HCEC 1CT (cell line): ENCODE measurements at places on chromosomes 7 and 10.
A peak's percentile ranks its signal among the peaks of the same experiment; 100 is the strongest.

GRCh38 chr7:101146-102046 is 91.0 kb upstream of the FAM20C start:
- peak; percentile 84 for DNase-seq

GRCh38 chr10:49144058-49144720 is 10.4 kb upstream of the FAM170B start:
- DNase-seq = no peak

DNA sequence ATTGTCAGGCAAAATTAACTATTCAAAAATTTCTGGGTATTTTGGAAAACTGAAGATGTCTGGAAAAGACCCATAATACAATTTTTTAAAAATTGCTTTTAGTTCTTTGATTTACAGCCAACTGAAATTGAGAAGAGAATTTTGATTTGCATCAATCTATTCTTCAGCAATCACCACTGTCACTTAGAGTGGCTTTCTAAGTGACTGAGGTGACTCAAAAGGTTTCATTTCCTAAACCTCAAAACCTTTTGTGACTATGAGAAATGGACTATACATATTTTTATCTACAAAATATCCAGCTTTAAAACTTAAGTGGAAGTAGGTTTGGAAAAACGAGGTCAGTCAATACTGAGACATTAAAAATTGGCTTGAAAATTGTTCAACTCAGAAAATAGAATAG is 60.0 kb downstream of the ENO4 start:
- DNase-seq = no peak

DNA sequence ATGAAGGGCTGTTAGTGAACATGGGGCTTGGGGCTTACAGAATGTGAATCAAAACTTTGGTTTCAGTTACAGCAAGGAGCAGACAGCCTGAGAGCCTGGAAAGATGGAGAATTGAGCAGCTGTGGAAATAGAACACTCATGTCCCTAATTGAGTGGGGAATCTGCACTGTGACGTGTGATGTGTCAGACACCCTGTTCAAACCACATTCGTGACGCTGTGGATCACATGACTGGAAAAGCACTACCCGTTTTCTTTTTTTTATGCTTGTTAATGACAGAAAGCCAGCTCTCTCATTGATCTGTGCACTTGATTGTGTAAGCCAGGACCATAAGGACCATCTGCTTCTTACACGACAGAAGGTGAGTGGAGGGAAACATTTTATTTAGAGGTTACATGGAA is 15.1 kb upstream of the TBX20 start:
- no peak for DNase-seq

DNA sequence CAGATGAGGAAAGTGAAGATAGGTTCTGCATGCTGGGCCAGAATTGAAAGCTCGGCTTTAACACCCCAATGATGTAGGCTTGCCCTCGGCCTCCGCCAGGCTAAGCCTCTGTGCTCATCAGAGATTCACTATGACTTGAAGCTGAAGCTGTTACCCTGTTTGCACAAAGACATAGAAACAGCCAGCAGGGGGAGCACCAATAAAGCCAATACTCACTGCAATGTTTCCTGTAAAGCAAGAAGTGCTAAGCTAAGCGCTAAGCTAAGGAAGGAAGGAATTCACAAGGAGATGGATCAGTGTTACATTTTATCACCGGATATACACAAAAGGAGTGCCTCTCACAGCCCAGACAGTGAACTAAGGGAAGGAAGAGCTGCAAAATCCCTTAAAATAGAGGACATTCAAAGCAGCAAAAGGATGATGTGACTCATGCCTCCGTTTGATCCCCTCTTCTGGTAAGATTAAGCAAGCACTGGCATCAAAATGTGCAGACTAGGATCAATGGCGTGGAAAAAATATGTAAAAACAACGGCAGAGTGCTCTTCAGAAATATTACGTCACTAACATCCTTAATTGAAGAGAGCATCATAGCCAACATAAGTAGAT is 153.8 kb downstream of the COBL start:
- peak; percentile 76 for DNase-seq

DNA sequence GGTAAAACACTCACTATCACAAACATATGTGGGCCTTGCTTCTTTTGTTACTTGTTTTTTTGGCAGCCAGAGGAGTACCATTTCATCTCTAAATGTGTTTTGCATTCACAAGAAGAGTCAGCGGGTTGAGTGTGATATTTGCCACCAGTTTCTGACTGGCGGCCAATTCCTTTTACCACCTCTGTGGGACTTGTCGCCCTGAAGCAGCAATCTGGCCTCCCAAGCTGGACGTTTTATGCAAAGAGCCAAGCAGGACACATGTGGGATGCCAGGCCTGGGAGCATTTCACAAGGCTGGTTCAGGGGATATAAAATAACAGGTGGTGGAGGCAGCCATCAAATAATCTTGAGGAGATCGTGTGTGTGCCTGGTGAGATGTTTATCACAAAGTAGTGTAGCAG is 61.8 kb upstream of the TRIL start:
- DNase-seq = no peak

DNA sequence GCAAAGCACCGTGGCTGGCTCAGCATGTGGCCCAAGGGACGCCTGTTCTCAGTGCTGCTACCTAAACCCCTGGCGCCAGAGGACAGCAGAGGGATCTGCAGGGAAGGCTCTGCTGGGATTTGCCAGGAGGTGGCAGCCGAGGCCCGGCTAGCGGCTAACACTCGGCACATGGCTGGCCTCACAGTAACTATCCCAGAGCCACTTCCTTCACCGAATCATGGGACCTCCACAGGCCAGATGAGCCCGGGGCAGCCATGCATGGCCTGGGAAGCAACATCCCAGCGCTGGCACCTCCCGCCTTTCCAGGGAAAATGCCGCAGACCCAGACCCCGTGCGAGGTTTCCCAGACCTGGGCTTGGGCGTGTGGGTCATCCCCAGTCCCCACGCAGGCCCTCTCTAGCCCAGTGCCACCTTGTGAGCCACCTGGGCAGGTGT is 36.4 kb downstream of the DPYSL4 start:
- peak; percentile 76 for DNase-seq

GRCh38 chr7:16744518-16745250 is 8.9 kb upstream of the TSPAN13 start:
- DNase-seq = no peak

DNA sequence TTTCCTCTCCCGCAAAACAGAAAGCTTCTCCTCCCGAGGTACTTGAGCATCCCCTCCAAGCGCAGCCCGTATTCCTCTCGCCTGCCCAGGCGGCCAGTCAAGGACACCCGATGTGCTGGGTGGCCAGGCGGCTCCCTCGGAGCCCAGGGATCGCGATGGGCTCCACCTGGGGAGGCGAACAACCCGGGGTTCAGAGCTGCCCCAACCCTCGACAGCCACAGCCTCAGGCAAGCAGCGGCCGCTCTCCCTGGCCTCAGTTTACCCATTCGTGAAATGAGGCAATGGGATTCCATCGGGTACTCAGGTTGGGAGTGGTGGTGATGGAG is 147.4 kb downstream of the CYP26A1 start:
- DNase-seq = no peak

GRCh38 chr10:23965123-23965522 is 243.8 kb upstream of the KIAA1217 start:
- no peak for DNase-seq

DNA sequence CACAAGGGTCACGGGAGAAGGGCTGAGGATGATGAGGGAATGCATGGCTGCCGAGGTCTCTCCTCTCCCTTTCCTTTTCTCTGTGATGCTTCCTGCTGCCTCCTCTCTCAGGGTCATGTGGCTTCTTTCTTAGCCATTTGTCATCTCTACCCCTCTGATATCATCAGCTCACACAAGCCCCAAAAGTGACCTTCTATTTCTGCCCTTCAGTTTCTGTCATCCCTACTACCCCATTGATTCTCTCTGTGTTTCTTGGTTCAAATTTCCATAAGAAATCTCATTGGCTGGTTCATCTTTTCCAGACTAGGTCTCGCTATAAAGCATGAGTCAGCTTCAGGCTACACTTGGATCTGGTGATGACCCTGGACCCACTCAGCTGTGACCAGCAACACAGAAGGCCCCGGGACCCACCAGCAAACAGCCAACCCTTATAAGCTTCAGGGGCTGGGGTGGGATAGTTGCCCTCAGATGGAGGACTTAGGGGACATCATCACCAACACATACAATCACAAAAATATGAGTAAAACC is 284.3 kb downstream of the SKAP2 start:
- DNase-seq = no peak

DNA sequence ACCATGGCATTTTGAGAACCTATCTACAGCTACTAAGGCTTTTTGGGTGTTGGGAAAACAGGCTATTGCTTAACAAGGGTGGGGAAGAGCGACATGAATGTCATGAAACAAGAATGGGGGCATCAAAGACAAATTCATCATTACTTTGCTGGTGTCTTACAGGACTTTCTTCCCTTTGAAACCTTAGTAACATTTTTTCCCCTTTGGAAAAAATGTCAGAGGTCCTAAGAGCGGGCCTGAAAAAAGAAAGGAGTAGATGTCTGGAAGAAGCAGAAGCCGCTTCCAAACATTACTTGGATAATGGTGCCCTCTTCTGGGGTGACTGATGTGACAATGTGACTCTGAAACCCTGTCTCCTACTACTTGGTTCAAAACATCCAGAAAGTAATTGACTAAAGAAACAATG is 3.8 kb upstream of the DDX50 start:
- peak; percentile 71 for DNase-seq

DNA sequence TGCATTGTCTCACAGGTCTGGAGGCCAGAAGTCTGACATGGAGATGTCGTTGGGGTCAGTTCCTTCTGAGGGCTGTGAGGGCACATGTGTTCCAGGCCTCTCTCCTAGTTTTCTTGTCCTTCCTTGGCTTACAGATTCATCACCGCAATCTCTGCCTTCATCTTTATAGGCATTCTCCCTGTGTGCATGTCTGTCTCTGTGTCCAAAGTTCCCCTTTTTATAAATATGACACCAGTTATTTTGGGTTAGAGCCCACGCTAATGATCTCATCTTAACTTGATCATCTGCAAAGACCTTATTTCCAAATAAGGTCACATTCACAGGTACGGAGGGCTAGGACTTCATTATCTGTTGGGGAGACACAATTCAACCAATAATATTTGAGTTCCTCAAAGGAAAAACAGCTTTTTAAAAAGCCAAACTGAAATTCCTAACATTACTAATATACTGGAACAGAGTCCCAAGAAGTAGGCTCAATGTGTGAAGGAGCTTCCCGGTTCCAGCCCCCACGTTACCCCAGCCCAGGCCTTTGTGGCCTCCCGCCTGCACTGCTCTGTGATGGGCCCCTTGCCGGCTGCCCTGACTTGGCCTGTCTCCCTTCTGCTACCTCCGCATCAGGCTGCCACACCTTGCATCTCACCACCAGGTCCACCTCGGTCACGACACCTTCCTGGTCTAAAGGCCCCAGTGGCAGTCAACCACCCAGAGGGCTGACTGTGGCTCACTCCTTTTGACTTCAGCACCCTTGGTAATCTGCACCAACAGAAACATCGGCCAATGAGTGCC is 142.7 kb downstream of the KCNMA1 start:
- no peak for DNase-seq

- peak; percentile 50 for DNase-seq
Observed at GRCh38 chr7:135169141-135169963, 1.2 kb downstream of the CYREN start.
